ENCODE measurements at places on chromosomes 2 and 18. TPM values are rescaled to one million over a fixed set of nuclear protein-coding genes. Genes with fewer than 3 reads are reported as not detected.

Gene VWC2L
- not detected for total RNA-seq

- no peak for DNase-seq
These were observed 54.6 kb downstream of the DCC start for GRCh38 chr18:52394602-52395001.

GRCh38 chr2:140759426-140760156 lies 1371.2 kb downstream of the LRP1B start:
- DNase-seq = no peak

DNA sequence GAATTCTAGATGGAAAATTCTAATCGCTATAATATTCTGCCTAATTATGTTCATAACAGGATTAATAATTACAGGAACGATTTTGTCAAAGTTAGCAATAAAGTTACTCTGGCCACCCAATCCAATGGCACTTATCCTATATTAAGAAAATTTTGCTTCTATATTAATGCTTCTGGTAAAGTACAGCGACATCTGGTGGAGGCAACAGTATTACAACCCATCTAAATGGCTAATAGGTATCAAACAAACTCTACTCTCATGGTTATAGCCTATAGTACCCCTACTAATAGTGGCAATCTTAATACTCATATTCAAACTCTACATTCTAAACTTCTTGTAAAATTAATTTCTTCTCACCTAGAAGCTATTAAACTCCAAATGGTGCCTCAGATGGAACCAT lies 1084.7 kb upstream of the LRRTM1 start:
- DNase-seq = no peak

Data from activated B cell treated with CpG ODN at 0.5 μM for 24 hours (primary cell).